ENCODE measurements at places on chromosomes 2 and 18. TPM values are rescaled to one million over a fixed set of nuclear protein-coding genes. Genes with fewer than 3 reads are reported as not detected.

CYS1 gene
- 0.58 TPM for total RNA-seq

NMUR1 gene
- under 0.01 TPM for total RNA-seq

MXD1 gene
- total RNA-seq: 6.5 TPM

ASTL gene
- not detected for total RNA-seq

TACR1 gene
- total RNA-seq: 0.56 TPM

SLC11A1 gene
- total RNA-seq: 0.28 TPM

MIB1 gene
- 83.2 TPM for total RNA-seq

SULT6B1 gene
- total RNA-seq: not detected

CD226 gene
- under 0.01 TPM for total RNA-seq

UBE2E3 gene
- 59.0 TPM for total RNA-seq

TRIB2 gene
- 89.7 TPM for total RNA-seq

VAMP5 gene
- 35.8 TPM for total RNA-seq

BOK gene
- total RNA-seq: 20.1 TPM

NR4A2 gene
- 0.85 TPM for total RNA-seq

UGT1A5 gene
- not detected for total RNA-seq

SPIRE1 gene
- 29.9 TPM for total RNA-seq

TLX2 gene
- total RNA-seq: under 0.01 TPM

DCDC2C gene
- not detected for total RNA-seq

GPR35 gene
- 0.85 TPM for total RNA-seq

TET3 gene
- total RNA-seq: 2.5 TPM

LAMA1 gene
- total RNA-seq: 91.6 TPM

CRYGA gene
- total RNA-seq: not detected

GAL3ST2 gene
- 0.85 TPM for total RNA-seq

MC5R gene
- total RNA-seq: under 0.01 TPM

CD8B2 gene
- not detected for total RNA-seq

BMP10 gene
- not detected for total RNA-seq

NAT8 gene
- total RNA-seq: not detected

GPR75 gene
- 1.2 TPM for total RNA-seq

STK25 gene
- total RNA-seq: 187 TPM

SULT1C2 gene
- under 0.01 TPM for total RNA-seq

ANKRD36B gene
- total RNA-seq: 22.8 TPM

ST6GAL2 gene
- total RNA-seq: under 0.01 TPM

ATL2 gene
- total RNA-seq: 114 TPM

SLC40A1 gene
- 5.9 TPM for total RNA-seq

HOXD13 gene
- total RNA-seq: not detected

AKAIN1 gene
- not detected for total RNA-seq

ARHGAP28 gene
- 0.77 TPM for total RNA-seq

NCOA1 gene
- 7.5 TPM for total RNA-seq

SRD5A2 gene
- total RNA-seq: not detected

SERPINB4 gene
- not detected for total RNA-seq

UPP2 gene
- total RNA-seq: not detected

TRIM43 gene
- not detected for total RNA-seq

PLEK gene
- under 0.01 TPM for total RNA-seq

GALR1 gene
- not detected for total RNA-seq

TEKT4 gene
- not detected for total RNA-seq

DNER gene
- total RNA-seq: under 0.01 TPM

POLR1A gene
- 9.0 TPM for total RNA-seq
